Glutamatergic neuron (in vitro differentiated cells): ENCODE measurements at places on chromosomes 11 and 22.

GRCh38 chr11:134510233-134511040, 98.4 kb upstream of the B3GAT1 start:
- DNase-seq: no peak

- peak; percentile 51 for DNase-seq
Measured at GRCh38 chr11:45146072-45147016, at the start of gene PRDM11. Gene PRDM11, plus strand, starts transcription at chr11:45146639. Its CDS starts 35,128 bp downstream, at chr11:45181767.

DNA sequence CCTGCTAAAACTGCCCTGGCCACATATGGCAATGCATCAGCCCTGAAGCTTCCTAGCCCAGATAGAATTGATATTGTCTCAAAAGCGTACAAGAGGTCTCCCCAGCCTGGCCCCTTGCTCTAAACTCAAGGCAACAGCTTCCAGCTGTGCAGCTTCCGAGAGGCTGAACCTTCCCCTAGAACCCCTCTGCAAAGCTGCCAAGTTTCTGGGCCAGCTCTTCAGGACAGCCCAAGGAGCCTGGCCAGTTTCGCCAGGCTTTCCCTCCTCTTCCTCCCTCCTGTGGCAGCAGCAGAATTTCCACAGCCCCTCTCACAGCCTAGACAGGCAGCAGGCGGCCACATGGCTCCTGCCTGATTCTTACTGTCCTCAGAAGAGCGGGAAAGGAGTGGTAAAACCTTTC, 34.5 kb downstream of the NUMA1 start:
- no peak for DNase-seq

- no peak for DNase-seq
Measured at GRCh38 chr11:77067861-77068443, 1.2 kb downstream of the CAPN5 start.

DNA sequence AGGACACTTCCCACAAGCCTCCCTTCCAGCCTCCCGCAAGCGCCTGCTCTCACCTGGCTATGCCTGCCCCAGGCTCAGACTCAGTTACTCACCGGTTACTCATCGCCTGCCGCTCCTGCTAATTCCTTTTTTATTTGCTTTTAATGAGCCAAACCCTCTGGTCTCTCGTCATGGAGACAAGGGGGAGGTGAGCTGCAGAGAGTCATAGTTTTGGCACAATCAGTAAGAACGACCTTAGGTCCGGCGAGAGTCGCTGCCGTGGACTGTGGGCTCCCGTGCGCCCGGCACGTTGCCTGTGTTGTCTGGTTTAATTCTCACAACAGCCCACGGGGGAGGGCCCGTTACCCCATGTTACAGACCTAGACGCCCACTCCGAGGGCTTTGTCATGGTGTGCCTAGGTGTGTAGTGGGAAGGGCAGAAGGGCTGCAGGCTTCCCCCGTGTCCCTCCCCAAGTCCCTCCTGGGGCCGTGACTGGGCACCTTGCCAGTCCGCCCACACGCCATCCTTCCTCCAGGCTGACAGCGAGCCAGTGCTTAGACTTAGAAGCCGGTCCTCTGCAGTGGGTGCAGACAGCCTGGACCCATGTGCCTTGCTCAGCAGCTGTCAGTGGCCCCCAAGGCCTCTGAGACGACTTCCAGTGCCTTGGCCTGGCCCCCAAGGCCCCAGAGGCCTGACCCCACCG, 42.2 kb downstream of the WNT7B start:
- no peak for DNase-seq

DNA sequence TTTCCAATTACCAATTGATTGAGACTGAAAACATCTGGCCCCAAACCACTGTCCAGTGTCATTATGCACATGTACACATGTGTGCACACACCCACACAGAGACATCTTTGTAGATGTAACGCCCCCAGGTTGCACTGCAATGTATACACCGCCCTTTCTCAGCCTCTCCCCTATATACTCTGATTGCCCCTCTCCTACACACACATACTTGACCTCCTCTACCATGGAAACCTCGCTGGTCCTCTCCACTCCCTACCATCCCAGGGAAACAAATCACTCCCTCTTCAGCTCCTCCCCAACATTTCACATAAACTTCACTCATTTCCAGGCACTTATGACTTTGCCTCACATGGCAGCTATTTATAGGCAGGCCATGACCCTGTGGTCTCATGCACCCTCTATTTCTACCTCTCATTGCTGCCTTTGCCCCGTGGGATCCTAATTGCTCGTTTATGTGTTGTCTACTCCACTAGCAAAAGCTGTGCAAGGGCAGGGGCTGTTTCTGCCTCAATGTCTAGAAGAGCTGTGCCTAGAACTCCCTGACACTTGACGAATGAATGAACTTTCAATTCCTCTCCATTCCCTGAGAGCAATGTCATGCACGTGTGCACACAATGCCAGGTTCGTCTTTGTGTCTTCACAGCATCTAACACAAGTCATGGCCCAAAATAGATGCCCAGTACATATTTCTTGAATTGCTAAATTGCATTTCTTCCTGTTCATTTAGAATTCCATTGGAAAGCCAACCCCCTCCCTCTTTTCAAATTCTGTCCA, 10.0 kb upstream of the TMA7B start:
- no peak for DNase-seq

DNA sequence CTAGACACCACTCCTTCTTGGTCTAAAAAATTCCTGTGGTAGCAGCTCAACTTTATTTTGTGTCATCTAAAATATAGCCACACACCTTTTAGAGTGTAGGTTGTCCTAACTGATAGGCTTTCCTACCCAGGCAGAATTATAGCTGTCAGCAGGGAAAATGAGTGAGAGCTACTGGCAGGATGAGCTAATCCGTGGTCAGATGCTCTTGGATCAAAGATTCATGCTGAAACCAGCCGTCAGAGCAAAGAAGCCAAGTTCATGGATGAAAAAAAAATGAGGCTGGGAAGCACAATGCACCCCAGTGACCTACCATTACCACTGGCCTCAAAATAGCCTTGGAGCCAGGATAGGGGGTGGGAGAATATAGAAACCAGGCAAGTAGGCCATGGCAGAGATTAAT, 113.1 kb upstream of the BLID start:
- no peak for DNase-seq

DNA sequence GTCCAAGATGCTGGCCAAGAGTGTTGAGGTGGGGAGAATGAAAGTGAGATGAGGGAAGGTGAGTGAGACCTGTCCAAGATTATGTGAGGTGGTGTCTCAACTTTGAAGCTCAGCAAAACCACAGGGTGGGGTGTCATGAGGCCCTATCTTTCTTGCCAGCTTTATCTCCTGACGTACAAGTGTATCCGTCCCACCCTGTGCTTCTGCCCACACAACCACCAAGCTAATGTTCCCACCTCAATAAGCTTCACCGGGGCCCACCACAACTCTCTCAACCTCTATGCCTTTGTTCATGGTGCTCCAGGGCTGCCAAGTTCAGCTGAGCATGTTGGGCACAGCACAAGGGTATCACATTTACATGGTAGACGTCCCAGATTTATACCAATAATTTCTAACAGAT, 7.1 kb upstream of the TPST2 start:
- no peak for DNase-seq
